ENCODE measurements at places on chromosomes 12 and 14. TPM values are rescaled to one million over a fixed set of nuclear protein-coding genes. Genes with fewer than 3 reads are reported as not detected.

DNA sequence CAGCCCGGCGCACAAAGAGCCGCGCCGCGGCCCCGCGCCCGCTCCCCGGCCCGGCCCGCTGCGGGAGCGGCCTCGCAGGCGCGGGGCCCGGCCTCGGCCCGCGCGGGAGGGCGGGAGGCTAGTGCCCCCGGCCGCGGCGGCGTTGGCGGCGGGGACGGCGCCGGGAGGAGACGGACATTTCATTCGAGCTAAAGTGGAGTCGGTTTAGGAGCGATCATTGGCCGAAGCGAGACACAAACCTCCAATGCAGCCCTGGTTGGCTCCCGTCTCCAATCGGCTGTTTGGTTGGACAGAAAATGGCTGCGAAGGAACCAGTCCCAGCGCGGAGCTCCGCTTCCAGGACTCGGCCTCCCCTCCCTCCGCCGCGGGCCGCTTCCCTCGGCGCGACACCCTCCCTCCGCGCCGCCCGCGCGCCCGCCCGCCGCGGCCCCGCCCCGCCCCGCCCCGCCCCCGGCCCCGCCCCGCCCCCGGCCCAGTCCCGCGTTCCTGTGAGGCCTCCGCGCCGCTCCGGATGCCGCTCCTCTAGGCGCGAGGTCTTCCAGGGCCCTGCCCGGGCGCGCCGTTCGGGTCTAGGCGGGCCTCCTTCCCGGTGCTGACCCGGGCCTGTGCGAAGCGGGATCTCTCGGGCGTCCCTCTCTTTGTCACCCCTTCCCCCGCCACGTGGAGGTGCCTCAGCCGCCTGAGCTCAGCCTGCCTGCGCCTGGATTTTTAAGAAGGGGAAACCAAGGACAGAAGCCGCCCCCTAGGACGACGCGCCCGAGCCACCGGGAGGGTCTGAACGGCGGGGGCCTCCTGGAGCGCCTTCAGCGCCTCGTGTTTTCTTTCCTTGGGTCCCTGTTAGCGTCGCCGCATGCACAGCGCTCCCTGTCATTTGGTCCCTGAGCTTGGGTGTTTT lies at the start of gene NFYB:
NFYB (minus strand) TSS at position 309 of the 895 bp plus-strand sequence. CDS start 2,757 bp downstream, outside the sequence.
- H3K27me3 ChIP-seq: no peaks in the 10 kb centered on the region
- peak within 1 kb of the TSS; percentile 90 for H3K4me3 ChIP-seq
- peaks cover 12% of the 10 kb centered on the region for H3K36me3 ChIP-seq
- peak within 1 kb of the TSS; percentile 37 for H3K27ac ChIP-seq
- H3K4me1 ChIP-seq: peaks cover 21% of the 10 kb centered on the region
- peak; percentile 91 for DNase-seq

DNA sequence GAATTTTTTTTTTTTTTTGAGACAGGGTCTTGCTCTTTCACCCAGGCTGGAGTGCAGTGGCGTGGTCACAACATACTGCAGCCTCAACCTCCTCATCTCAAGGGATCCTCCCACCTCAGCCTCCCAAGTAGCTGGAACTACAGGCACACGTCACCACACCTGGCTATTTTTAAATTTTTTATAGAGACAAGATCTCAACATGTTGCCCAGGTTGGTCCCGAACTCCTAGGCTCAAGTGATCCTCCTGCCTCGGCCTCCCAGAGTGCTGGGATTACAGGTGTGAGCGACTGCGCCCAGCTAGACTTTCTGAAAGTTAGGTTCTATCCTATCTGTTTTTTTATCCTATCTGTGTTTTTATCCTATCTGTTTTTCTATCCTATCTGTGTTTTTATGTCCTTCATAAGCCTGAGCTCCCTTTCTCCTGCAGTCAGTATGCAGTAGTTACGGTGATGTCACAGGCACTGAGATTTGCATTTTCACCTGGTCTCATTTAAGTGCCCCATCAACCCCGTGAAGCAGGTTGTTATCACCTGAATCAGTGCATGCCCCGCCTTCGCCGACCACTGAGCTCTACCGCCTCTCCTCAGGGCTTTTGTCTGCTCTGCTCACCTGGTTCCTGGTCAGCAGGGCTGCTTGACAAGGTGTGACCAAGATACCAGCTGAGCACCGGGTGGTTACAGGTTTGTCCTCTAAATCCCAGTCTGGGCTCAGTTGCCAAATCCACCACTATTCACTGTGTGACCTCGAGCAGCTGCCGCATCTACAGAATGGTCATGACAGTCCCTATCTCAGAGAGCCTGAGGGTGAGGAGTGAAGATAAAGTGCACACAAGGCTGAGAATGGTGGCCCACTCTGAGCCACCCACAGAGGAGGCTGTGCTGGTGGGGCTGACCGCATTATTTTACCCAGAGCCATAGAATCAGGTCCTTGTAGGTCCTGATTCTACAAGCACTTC lies 33.1 kb downstream of the SYNDIG1L start:
- no peaks in the 10 kb centered on the region for H3K4me1 ChIP-seq
- H3K27me3 ChIP-seq: no peaks in the 10 kb centered on the region
- no peak for DNase-seq

- no peak for DNase-seq
- no peak overlapping the region for H3K27ac ChIP-seq
- no peaks in the 10 kb centered on the region for H3K27me3 ChIP-seq
- no peaks in the 10 kb centered on the region for H3K36me3 ChIP-seq
- H3K4me1 ChIP-seq: no peaks in the 10 kb centered on the region
- no peak overlapping the region for H3K4me3 ChIP-seq
These were observed 275.7 kb downstream of the DAD1 start for GRCh38 chr14:22313172-22313801.

DNA sequence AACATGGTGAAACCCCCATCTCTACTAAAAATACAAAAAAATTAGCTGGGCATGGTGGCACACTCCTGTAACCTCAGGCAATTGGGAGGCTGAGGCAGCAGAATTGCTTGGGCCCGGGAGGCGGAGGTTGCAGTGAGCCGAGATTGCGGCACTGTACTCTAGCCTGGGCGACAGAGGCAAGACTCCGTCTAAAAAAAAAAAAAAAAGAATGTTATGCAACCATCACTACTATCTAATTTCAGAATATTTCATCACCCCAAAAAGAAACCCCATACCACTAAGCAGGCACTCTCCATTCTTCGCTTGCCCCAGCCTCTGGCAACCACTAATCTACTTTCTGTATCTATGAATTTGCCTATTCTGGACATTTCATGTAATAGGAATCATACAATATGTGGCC lies 68.8 kb upstream of the AMN start:
- peaks cover 3% of the 10 kb centered on the region for H3K4me1 ChIP-seq
- DNase-seq: no peak
- H3K27me3 ChIP-seq: no peaks in the 10 kb centered on the region
- H3K4me3 ChIP-seq: no peak overlapping the region
- peaks cover 10% of the 10 kb centered on the region for H3K36me3 ChIP-seq

- H3K27ac ChIP-seq: no peak overlapping the region
- H3K4me3 ChIP-seq: no peak overlapping the region
- no peaks in the 10 kb centered on the region for H3K27me3 ChIP-seq
- no peak for DNase-seq
- no peaks in the 10 kb centered on the region for H3K4me1 ChIP-seq
These were observed 25.2 kb downstream of the POLE start for GRCh38 chr12:132661972-132662371.

GRCh38 chr12:46661110-46661845 lies 164.5 kb downstream of the SLC38A4 start:
- H3K4me1 ChIP-seq: no peaks in the 10 kb centered on the region
- no peaks in the 10 kb centered on the region for H3K36me3 ChIP-seq
- no peak overlapping the region for H3K27ac ChIP-seq
- no peaks in the 10 kb centered on the region for H3K27me3 ChIP-seq
- no peak overlapping the region for H3K4me3 ChIP-seq

GRCh38 chr12:86772696-86773095 lies 516.5 kb upstream of the MGAT4C start:
- no peak for DNase-seq
- H3K4me1 ChIP-seq: no peaks in the 10 kb centered on the region
- no peaks in the 10 kb centered on the region for H3K36me3 ChIP-seq
- H3K27ac ChIP-seq: no peak overlapping the region

GRCh38 chr12:14613718-14614117 lies 46.0 kb upstream of the PLBD1 start:
- no peak for DNase-seq
- H3K36me3 ChIP-seq: no peaks in the 10 kb centered on the region
- no peaks in the 10 kb centered on the region for H3K4me1 ChIP-seq

- H3K4me3 ChIP-seq: no peak overlapping the region
- peaks cover 2% of the 10 kb centered on the region for H3K36me3 ChIP-seq
- no peaks in the 10 kb centered on the region for H3K27me3 ChIP-seq
- peak; percentile 26 for DNase-seq
These were observed 17.4 kb upstream of the B4GALNT3 start for GRCh38 chr12:442235-442884.

DNA sequence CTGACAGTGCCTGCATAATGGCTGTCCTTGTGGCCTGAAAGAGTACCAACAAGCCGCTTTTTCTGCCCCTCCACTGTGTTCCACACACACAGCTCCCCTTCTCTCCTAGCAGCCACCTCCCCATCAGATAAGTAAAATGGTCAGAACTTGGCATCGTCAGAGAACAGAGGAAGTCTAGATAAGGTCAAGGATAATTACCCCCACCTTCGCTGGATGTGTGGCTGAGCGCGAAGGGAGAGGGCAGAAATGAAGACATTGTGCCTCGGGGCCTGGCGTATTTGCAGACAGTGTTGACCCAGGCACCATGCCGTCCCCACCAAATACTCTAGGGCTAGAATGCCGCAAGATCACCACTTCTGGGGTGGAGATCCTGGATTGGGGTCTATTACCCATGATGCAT lies 30.6 kb downstream of the FBXO21 start:
- no peak overlapping the region for H3K27ac ChIP-seq
- no peaks in the 10 kb centered on the region for H3K27me3 ChIP-seq
- H3K4me3 ChIP-seq: no peak overlapping the region
- peaks cover 98% of the 10 kb centered on the region for H3K36me3 ChIP-seq
- no peaks in the 10 kb centered on the region for H3K4me1 ChIP-seq

DNA sequence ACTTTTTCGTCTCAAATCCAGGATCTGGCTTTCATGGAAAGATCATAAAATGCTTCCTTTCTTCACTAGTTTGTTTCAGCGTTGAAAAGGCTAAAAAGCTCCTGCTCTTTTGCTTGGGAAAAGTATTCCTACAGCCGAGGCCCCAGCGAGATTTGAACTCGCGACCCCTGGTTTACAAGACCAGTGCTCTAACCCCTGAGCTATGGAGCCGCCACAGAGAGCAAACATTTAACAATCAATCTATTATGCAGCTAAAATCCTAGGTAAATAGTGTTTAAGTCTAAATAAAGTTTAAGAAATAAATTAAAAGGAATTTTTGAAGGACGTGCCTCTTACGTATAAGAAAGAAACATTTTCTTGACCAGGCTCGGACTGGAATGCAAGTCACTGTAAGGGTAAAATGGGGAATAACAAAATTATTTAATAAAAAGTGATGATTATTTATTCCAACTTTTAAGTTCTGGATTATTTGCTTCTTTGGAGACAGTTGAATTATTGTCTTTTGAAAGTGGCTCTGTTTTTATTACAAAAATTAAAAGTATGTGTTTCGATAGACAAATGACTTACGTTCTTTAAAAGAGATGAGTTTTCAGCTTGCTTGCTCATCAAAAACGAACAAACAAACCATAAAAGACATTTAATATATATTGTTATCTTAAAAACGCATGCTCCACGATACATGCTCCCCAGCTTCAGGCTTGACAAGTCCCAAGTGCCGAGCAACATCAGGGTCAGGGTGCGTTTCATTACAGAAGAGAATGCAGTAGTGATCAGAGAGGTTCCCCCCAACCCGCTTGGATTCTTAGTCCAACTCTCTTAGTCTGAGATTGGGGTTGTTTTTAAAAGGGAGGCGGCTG lies 10.2 kb downstream of the OR6S1 start:
- H3K27ac ChIP-seq: no peak overlapping the region
- peaks cover 76% of the 10 kb centered on the region for H3K27me3 ChIP-seq
- H3K36me3 ChIP-seq: no peaks in the 10 kb centered on the region
- peak; percentile 20 for DNase-seq

- DNase-seq: no peak
- H3K4me1 ChIP-seq: no peaks in the 10 kb centered on the region
- H3K27ac ChIP-seq: no peak overlapping the region
- H3K27me3 ChIP-seq: no peaks in the 10 kb centered on the region
- no peaks in the 10 kb centered on the region for H3K36me3 ChIP-seq
These were observed 196.6 kb upstream of the FLRT2 start for GRCh38 chr14:85333313-85333712.

KLRC4 gene
- not detected for polyA plus RNA-seq

NPFF gene
- not detected for polyA plus RNA-seq

TBX5 gene
- polyA plus RNA-seq: not detected

CLEC4A gene
- polyA plus RNA-seq: 1.2 TPM

LRRK2 gene
- not detected for polyA plus RNA-seq

KRT82 gene
- not detected for polyA plus RNA-seq

GPX2 gene
- not detected for polyA plus RNA-seq
